Fibroblast of skin of left biceps (primary cell): ENCODE measurements at places on chromosomes 6 and 20.

- no peak for DNase-seq
Measured at GRCh38 chr6:18545726-18546125, 158.6 kb downstream of the RNF144B start.

DNA sequence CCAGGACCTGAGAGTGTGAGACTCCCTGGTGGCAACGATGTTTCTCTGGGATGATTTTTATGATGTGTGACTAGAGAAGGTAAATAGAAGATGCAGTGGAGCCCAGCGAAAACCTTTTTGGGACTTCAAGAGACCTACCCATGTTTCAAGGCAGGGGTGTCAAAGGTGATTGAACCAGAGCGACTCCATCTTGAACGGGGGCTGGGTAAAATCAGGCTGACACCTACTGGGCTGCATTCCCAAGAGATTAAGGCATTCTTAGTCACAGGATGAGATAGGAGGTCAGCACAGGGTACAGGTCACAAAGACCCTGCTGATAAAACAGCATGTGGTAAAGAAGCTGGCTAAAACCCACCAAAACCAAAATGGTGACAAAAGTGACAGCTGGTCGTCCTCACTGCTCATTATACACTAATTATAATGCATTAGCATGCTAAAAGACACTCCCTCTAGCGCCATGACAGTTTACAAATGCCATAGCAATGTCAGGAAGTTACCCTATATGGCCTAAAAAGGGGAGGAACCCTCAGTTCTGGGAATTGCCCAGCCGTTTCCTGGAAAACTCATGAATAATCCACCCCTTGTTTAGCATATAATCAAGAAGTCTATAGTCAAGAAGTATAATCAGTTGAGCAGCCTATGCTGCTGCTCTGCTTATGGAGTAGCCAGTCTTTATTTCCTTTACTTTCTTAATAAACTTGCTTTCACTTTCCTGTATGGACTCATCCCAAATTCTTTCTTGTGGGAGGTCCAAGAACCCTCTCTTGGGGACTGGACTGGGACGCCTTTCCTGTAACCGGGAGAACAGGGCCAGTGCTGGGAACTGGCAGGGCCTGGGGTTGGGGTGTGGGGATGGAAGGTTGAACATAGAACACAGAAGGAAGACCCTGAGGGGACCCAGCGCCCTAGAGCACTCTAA, 526.4 kb downstream of the QKI start:
- no peak for DNase-seq

DNA sequence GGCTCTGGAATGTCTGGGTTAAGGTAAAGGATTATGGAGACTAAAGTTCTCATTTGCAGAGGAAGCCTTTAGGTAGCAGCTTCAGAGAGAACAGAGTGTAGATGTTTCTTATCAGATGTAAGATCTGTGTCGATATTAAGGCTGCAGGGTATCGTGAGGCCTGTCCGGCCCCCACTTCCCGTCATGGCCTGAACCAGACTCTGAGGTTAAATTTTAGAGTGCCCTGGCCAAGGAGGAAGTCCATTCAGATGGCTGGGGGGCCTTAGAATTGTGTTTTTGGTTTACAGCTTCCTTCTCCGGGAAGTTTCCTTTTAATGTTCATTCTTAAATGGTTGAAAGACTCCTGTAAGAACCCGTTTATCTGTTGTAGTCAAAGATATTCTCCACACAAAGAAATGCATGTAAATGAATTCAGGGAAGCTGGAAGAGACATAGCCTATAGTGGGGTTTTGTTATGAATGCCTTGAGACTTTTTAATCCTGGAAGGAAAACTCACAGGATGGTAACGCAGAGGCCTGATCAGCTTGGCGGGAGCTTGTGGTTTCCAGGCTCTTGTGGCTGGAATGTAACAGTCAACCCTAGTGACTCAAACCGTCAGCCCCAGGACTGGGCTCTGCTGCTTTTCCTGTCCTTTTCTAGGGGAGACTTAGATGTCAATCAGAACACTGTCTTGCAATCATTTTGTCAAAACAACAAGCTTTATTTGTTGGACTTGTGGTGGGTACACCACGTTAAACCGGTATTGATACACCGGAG, 34.7 kb downstream of the KIF25 start:
- DNase-seq: peak; percentile 62

GRCh38 chr6:98832284-98833056, 1.9 kb upstream of the POU3F2 start:
- no peak for DNase-seq

GRCh38 chr6:29757701-29758293, 34.6 kb downstream of the HLA-F start:
- DNase-seq: no peak

- no peak for DNase-seq
Measured at GRCh38 chr6:122568797-122569221, 41.4 kb upstream of the PKIB start.

- no peak for DNase-seq
Measured at GRCh38 chr6:43088654-43089056, 12.5 kb downstream of the PTK7 start.

DNA sequence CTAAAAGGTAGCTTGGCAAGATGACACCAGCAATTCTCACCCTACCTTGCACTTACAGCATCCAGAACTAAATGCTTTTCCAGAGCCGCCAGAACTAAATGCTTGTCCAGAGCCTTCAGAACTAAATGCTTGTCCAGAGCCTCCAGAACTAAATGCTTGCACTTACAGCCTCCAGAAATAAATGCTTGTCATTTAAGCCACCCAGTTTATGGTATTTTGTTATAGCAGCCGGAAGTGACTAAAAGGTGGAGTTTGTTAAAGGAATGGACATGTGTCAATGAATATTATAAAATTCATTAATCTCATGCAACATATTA, 133.5 kb downstream of the GPX5 start:
- DNase-seq: no peak

GRCh38 chr20:58374027-58374850, 14.8 kb upstream of the VAPB start:
- DNase-seq: no peak

GRCh38 chr20:34880215-34880850, 3.9 kb downstream of the ACSS2 start:
- DNase-seq: no peak

DNA sequence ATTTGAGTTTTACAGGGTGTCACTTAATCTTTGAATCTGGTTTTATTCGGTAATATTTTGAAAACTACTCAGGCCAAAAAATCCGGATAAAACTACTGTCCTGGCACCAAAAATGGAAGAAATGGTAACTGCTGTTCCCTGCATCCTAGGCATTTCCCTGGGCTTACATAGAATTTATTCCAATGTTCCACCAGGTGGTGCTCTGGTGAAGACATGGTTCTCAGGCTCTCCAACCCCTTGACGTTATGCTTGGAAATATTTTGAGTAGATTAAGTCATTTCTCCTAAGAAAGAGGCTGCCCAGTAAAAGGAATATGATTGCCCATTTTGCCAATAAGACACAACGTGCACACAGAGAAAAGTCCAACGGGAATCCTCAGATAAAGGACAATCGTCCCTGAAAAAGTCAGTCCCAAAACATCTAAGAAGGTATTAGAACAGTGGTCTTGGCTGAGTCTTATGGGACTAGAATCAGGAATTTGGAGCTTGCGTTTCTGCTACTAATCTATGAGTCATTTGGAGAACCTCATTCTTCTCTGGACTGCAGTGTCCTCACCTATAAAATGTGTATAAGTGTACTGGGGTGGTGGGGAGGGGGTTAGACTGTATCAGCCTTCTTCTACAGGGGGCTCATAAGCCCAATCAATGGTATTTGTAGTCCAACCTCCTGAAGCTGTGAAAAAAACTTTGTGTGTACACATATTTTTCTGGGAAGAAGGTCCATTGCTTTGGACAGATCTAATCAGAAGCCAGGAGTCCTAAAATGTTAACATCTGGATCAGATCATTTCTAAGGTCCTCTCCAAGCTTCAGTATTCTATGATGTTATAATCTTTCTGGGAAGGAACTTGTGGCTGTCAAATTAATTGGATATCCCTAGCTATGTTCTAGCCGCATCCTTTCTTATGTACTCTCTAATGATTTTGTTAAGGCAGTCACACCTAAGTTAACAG, 131.0 kb upstream of the BMP2 start:
- DNase-seq: no peak

DNA sequence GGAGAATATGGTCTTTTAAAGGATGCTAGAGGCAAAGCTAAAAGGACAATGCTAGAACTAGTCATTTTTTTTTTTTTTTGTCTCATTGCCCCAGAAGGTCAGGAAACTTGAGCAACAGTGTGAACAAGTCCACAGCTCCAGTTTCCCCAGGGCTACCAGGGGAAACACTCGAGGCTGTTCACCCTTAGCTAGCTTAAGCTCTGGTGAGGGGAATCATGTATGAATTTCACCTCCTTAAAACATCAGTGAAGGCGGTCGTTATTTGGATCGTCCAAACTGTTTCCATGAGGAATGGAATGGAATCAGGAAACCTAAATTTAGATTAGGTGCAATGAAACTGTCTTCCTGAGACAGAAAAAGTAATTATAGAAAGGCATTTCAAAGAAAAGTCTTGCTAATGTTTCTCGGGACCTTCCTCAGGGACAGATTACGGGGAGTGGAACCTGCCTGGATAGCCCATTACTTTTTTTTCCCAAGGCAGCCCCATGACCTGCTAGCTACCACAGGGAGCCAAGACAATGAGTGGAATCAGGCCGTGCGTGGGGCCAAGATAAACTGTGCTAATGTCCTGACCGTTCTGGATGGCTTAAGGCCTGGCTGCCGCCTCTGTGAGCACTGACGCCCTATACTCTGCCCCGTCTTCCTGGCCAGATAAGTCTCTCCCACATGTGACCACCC, 164.8 kb upstream of the SGK1 start:
- no peak for DNase-seq

GRCh38 chr6:136035378-136036070, 184.0 kb downstream of the PDE7B start:
- DNase-seq: no peak

DNA sequence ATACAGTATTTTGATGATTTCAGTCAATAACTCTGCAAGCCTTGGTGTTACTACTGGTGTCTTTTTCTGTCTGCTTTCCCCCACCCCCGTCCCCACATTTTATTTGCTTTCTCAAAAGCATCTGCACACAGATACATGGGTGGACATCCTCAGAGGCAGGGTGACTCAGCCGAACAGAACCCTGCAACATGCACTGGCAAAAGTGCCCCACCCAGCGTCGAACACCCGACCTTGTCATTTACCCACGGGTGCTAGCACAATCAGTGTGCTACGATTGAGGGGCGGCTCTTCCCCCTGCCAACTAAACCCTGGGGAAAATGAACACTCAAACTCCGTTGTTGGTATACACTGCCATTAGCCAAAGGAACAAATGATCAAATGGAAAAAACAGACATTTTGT, 115.9 kb upstream of the NAA20 start:
- no peak for DNase-seq

DNA sequence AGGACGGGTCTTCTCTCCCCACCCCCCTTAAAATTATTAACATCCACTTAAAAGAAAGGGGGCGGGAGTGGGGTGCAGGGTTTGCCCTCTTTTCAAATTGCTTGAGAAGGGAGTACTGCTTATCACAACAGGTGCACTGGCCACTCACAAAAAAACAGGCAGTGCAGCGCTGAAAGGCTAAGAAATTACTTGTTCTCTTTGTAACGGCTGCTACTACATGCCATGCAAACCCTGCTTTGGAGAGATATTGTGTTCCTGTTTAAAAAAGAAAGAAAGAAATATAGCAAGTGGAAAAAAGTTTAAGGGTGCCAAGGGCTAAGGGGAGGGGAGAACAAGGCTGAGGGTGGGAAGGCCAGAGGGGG, 312.7 kb upstream of the JARID2 start:
- DNase-seq: no peak

DNA sequence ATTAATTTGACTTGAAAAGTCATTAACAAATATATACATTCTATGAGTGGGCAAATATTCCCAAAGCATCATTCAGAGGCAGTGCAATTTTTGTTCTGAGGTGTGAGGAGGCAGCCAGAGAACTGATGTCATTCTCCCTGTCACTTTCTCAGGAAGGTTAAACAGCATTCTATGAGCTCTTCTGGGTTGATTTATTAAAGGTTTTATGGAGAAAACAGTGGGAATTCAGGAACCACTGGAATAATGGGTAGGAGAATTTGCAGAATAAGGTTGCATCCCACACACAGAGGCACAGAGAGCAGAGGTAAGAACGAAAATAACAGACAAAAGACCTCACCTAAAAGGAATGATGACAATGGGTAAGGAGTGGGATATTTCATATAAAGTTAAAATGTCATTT, 860.6 kb downstream of the TFAP2A start:
- DNase-seq: no peak

- no peak for DNase-seq
Measured at GRCh38 chr6:152727507-152727906, 23.1 kb upstream of the VIP start.

- no peak for DNase-seq
Measured at GRCh38 chr6:14488180-14488579, 370.6 kb downstream of the CD83 start.

GRCh38 chr20:51182571-51182970, 159.7 kb upstream of the KCNG1 start:
- DNase-seq: no peak

GRCh38 chr6:21074484-21074883, 519.1 kb upstream of the SOX4 start:
- DNase-seq: no peak

GRCh38 chr6:42221546-42221945, 3.9 kb upstream of the MRPS10 start:
- no peak for DNase-seq

GRCh38 chr6:156634951-156635371, 142.2 kb upstream of the ARID1B start:
- no peak for DNase-seq

- DNase-seq: no peak
Measured at GRCh38 chr6:3962291-3963280, 113.4 kb downstream of the FAM50B start.

DNA sequence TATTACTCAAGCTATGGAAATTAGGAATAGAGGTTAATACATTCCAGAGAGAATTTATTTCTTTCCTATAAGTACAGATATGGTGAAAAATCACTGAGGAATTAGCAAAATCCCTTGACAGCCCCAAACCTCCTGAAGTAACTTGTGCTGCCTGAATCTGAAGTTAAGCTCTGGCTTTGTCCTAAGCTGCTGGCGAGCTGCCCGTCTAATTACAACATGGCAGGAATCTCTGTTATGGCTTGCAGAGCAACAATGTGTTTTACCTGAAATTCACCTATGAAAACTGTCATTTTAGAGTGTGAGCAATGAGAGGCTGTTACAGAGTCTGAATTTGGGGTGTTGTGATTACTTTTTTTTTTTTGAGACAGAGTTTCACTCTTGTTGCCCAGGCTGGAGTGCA, 22.5 kb upstream of the IYD start:
- no peak for DNase-seq

- no peak for DNase-seq
Measured at GRCh38 chr6:75124983-75125382, 80.9 kb downstream of the COL12A1 start.

DNA sequence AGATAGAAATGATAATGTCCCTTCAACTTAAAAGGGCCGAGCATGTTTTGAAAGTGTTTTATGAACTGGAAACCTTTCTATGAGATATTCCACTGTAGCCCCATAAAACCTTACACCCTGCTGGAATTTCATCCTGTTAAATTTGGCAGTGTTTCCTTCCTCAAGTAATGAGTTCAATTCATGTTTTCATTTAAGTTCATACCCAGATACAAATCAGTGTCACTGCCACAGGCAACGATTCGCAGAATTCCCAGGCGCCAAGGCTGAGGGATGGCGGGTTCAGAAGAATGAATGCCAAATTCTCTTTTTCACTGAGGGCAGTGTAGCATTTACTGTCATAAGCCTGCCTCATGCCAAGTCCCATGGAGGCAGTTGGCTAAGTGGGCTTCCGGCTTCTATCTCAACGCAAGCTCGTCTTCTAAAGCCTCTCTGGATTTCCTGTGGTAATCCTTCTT, 511.8 kb upstream of the ID4 start:
- DNase-seq: no peak

GRCh38 chr6:15551798-15552197, 111.0 kb downstream of the DTNBP1 start:
- no peak for DNase-seq

GRCh38 chr6:40187535-40188144, 253.4 kb upstream of the MOCS1 start:
- no peak for DNase-seq
